ENCODE measurements at places on chromosomes 12 and 14. TPM values are rescaled to one million over a fixed set of nuclear protein-coding genes. Genes with fewer than 3 reads are reported as not detected.

The ANKRD33 gene
- total RNA-seq = not detected

The LRTM2 gene
- total RNA-seq = not detected

The A2ML1 gene
- total RNA-seq = 0.80 TPM

The OR4E2 gene
- total RNA-seq = not detected

The SSPN gene
- total RNA-seq = 64.3 TPM

The SLC25A47 gene
- total RNA-seq = not detected

The MIPOL1 gene
- 19.9 TPM for total RNA-seq

The RNASE4 gene
- total RNA-seq = 84.5 TPM

The NTF3 gene
- 3.9 TPM for total RNA-seq

The ARHGAP9 gene
- 4.2 TPM for total RNA-seq

The BDKRB2 gene
- 2.5 TPM for total RNA-seq

The SMCO2 gene
- total RNA-seq = not detected

The LRRC9 gene
- total RNA-seq = 0.15 TPM

The MYO1A gene
- 0.10 TPM for total RNA-seq

The ACACB gene
- total RNA-seq = 40.9 TPM

The JPH4 gene
- 7.4 TPM for total RNA-seq

The PCBP2 gene
- 457 TPM for total RNA-seq

The GLIPR1L1 gene
- not detected for total RNA-seq
